ENCODE measurements at places on chromosomes 3 and 15.

GRCh38 chr3:39361252-39361927 is 21.8 kb upstream of the SLC25A38 start:
- no peak for DNase-seq

DNA sequence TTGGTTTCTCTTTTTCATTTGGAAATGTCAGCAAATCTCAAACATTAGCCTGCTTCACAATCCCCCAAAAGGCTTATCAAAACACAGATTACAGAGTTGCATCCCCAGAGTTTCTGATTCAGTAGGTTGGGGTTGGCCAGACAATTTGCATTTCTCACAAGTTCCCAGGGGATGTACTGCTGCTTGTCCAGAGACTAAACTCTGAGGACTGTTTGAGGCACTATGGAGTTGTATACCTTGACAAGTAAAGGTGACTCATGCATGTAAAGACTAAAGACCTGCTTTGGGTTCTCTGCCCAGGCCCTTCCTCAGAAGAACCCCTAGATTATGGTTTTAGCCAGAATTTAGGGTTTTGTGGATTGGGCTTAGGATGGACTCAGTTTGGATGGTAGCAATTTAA is 151.1 kb upstream of the ARHGEF26 start:
- no peak for DNase-seq

DNA sequence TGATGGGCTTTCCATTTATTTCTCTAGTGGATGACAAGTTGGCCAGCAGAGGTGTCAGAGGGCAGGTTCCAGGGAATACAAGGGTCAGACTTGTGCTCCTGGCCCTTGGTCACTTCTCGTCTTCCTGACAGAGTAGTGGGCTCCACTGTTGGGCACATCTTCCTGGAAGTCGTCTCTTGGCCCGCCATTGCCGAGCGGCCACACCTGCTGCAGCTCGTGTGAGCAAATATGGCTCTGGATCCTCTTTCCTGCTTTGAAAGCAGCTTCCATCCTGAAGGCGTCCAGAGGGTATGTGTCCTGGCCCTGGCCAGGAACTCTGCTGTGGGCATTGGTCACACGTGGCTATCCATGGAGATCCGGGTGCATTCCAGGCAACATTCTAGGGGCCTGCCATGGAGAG is 100.2 kb downstream of the SNRPN start:
- DNase-seq, result no peak

DNA sequence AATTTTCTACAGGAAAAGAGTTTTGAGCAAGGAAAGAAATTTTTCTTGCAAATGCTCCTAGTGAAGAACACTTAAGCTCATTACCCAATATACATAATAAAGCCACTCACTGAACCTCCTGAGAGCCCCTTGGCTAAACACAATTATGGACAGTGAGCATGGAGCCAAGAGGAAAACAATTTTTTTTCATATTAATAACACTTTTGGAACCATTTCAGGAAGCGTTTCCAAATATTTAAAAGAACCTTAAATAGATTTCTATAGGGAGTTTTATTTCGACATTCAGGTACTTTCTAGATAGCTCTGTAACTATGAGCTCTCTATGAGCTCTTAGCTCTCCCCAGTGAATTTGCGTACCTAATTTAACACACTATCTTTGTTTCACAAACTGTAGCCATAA is 581.1 kb downstream of the ZNF385D start:
- no peak for DNase-seq

DNA sequence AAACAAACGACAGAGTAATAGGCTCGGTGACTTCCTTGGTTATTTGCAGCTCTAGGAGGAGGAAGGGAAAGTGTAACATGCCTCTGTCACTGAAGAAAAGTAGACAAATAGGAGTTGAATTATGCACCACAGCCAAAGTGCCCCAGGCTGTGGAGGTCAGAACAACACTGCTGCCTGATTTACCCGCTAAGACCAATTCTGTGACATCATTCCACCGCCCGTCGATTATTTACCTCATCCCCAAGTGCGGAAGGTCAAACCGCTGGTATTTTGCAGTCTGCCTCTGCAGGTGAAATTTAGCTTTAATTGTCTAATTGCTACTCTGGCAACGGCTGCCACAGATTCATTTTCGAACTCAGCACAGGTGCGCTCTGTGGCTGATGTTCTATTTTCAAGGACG is 106.3 kb upstream of the PRICKLE2 start:
- no peak for DNase-seq

DNA sequence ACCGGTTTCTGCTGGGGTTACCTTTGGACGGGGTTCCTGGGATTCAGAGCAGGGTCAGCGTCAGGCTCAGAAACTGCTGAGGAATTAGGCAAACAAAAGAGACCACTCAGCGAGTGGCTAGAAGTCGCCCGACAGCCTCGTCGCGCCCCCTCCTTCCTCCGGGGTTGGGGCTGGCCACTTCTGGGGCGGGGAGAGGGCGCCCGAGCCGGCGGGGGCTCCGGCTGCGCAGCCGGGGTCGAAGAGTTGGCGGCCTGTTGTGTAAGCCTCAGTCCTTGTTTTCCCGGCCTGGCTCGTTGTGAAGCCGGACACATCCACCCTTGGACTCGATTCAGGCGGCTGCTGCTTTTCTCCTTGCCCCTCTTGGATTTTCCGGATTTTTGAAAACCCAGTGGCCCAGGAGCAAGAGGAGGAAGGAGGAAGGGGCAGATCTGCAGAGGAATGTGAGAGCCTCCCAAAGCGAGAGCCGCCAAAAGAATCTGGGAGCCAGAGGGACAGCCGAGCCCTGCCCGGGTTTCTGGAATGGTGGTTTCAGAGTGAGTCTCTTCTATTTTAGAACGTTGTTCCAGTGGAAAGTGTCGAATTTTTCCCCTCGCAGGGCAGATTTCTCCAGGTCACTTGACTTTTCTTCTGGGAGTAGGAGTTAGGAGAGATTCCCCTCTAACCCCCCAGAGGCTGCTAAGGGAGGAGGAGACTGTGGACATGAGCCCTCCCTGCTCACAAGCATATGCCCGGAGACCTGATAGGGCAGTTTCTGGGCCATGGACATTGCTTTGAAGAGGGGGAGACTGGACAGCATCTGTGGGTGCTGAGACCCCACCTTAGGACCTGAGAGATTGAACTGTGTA is 666 bp downstream of the SNX33 start:
- DNase-seq, result no peak

GRCh38 chr15:63321462-63321861 is 44.1 kb downstream of the APH1B start:
- no peak for DNase-seq

GRCh38 chr3:183807209-183807728 is 18.1 kb downstream of the MAP6D1 start:
- no peak for DNase-seq

DNA sequence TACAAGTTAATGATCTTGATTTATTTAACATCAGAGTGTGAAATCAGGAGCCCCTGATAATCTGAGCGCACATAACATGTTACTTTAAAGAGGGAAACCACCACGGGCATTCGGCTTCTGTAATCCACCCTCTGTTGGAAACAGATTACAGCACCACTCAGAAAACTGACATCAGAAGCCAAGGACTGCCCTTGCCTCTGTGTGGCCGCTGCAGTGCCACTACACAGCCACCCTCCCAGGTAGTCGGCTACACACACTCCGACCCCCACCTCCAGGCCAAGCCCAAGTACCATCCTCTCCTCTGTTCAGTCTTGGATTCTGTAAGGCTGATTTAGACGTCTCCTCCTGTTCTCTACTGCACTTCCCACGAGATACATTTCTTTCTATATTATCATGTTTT is 251.7 kb downstream of the GABRB3 start:
- no peak for DNase-seq

- no peak for DNase-seq
Measured at GRCh38 chr3:14175383-14176037, 2.9 kb downstream of the XPC start.

DNA sequence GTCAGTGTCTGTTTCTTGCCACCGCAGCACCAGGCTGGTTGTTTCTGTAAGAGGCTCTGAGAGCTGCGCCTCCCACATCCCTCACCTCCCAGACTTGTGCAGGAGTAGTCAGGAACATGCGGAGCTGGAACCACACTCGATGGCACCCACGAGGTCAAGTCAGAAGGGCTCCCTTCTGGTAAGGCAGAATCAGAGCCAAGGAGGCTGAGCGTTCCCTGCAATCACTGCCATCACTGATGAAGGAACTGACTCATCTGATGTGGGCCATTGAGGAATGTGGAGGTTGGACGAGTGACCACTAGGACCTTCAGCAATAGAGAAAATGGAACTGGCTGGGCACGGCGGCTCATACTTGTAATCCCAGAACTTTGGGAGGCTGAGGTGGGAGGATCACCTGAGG is 35.7 kb upstream of the BLM start:
- DNase-seq, result no peak

- no peak for DNase-seq
Measured at GRCh38 chr3:27224197-27224596, 145.0 kb downstream of the NEK10 start.

DNA sequence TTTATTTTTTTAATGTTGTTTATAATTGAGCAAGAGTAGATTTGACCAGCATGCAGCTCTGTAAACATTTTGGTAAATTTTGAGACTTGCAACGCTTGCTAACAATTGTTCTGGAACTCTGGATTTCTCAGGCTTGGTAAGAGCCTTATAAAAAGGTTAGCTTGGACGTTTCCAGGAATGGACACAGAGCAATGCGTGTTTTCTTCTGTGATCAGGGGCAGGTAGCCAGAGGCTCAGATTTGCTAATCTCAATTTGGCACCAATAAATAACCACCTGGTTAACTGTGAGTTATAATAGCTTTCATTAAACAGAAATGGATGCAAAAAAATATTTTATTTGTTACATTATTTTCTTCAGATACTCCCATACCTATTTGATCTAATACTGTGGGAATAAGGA is 39.8 kb downstream of the CADM2 start:
- DNase-seq, result no peak

GRCh38 chr15:76987896-76988860 is 6.7 kb upstream of the PSTPIP1 start:
- DNase-seq, result no peak

- DNase-seq, result no peak
Measured at GRCh38 chr15:53454535-53454842, 305.0 kb downstream of the WDR72 start.

DNA sequence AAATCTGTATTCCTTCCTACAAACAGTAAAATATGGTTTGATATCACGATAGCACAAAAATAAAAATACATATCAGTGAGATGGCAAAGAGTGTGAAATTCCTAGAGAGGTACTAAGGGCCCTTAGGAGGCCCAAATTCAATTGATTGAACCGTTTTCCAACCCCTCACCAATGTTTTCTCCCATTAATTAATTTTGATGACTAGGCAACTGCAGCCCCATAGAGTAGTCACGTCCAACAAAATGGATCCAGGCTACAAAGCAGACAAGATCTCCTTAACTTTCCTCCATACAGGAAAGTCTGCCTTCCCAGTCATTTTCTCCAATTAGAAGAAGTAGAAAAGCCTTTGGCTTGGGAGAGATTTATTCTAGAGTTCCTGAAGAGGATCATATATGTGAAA is 193.9 kb downstream of the PLOD2 start:
- DNase-seq, result no peak

- DNase-seq, result no peak
Measured at GRCh38 chr3:5071061-5071460, 51.0 kb upstream of the ARL8B start.

GRCh38 chr3:184545769-184546168 is 15.8 kb upstream of the EPHB3 start:
- no peak for DNase-seq

GRCh38 chr3:110743202-110743601 is 328.4 kb upstream of the NECTIN3 start:
- DNase-seq, result no peak

GRCh38 chr3:60313951-60314461 is 937.2 kb downstream of the FHIT start:
- DNase-seq, result no peak

GRCh38 chr3:172334671-172335207 is 113.5 kb downstream of the GHSR start:
- DNase-seq, result no peak

DNA sequence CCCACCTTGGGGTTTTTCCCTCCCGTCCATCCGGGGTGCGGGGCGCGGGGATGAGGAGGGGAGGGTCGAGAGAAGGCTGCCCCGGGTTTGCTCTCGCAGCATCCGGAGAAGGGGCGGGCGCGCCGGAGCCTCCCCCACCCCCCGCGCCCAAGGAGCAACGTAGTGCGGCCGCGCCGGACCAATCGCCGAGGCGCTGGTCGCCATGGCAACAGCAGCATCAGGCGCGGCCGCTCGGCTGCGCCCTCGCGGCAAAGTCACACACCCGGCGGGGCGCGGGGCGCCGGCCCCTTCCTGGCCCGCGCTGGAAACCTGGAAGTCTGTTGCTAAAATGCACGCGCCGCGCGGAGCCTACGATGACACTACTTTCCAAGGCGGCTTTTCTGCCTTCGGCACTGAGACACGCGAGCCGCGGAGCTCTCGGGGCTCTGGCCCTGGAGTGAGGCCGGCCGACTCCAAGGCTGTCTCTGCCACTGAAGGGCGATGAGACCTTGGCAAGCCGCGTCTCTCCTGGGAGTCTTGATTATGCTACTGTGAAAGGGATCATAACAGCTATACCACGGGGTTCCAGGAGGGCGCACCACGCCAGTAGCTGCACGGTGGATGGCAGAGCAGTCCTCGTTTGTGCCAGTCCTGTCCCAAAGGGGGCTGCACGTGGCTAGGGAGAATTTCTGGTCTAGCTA is at the start of gene IQSEC1:
TSS of gene IQSEC1 (minus strand) at position 104 of the 680 bp plus-strand sequence. CDS start 415 bp downstream, outside the sequence.
- no peak for DNase-seq

DNA sequence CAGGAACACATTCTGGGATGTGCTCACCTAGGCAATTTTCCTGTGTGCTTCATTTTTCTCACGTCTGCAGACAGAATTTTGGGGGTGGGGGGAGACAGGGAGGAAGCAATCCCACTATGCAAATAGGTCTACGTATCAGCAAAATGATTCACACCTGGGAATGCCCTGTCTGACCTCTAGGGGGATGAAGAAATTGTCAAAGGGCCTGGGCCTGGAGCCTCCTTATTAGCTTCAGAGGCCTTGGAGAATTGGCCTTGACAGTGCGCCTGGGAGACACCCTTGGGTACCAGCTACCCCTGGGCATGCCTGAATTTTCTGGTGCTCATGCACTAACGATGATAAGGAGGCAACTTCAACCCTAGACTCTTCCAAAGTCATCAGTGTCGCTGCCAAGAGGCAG is 207.5 kb downstream of the CADPS start:
- no peak for DNase-seq
